ENCODE measurements at places on chromosomes 13 and 19.

DNA sequence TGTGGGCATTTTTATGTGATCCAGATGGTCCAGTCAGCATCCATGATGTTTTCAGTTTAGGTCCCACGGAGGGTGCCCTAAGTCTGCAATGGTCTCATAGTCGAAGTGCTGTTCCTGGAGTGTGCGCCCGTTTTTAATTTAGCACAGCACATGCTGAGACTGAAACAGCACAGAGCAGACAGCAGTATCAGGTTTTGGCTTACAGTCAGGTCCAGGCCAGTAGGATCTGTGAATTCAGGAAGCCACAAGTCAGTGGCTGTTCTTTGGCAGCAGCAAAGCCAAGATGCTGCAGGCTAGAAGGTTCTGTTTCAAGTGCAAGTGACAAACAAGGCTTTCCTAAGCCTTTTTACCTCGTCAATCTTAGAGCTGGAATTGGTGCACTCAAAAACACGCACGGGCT lies 18.3 kb downstream of the FBXO27 start:
- no peak for DNase-seq

DNA sequence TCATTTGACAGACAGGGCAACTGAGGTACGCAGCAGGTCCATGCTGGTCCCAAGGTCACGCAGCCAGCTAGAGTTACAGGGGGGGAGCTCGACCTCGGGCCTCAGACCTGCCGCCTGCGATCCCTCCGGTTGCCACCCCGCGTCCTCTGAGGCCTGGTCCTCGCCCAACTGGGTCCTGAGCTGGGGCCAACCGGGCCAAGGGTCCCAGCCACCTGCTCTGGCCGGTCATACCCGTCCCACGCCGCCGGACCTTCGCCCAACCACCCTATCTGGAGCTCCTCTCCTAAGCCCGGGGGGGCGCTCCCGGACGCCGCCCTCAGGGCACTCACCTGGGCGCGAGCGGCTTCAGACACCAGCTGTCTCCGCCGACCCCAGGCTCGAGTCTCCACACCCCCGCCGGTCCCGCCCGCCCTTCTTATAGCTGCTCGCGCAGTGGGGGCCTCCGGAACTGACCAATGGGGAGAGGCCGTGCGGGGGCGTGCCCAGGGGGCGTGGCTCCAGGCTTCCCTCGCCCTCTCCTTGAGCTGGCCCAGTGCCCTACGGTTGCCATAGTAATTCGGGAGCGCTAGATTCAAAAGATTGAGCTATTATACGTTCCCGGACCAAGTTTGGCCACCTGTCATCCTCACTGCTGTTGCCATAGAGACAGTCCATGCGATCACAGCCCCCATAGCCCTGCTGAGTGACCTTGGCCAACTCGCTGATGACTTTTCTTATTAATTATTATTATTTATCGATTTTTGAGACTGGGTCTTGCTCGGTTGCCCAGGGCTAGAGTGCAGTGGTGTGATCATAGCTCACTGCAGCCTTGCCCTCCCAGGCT lies at the start of gene PLIN5:
Gene PLIN5, minus strand, starts transcription at position 389 of the 823 bp plus-strand sequence. CDS start 1,150 bp downstream, outside the sequence.
- DNase-seq, result peak; percentile 5

DNA sequence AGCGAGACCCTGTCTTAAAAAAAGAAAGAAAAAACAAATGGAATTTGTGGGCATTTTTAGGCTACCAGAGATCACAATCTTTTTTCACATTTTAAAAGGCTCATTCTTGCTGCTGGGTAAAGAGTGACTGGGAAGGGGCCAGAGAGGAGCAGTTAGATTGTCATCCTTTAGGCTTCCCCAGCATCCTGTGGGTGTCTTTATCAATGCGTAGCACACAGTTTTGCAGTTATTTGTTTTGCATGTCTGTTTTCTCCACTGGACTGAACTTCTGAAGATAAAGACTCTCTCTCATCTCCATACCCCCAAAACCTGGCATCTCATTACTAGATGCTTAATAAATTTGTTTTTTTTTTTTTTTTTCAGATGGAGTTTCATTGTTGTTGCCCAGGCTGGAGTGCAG lies 2.1 kb upstream of the UTP14C start:
- no peak for DNase-seq

DNA sequence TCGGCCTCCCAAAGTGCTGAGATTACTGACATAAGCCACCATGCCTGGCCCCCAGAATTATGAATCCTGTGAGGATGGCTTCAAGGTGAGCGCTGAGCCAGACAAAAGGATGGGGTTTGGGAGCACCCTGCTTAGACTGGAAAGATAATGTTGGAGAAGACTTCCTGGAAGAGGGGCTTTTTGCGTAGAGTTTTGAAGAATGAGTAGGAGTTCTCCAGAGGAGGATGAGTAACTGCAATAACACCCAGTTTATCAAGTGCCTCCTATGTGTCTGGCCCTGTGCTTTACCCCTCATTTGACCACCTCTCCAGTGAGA lies 641 bp upstream of the GDF15 start:
- no peak for DNase-seq

DNA sequence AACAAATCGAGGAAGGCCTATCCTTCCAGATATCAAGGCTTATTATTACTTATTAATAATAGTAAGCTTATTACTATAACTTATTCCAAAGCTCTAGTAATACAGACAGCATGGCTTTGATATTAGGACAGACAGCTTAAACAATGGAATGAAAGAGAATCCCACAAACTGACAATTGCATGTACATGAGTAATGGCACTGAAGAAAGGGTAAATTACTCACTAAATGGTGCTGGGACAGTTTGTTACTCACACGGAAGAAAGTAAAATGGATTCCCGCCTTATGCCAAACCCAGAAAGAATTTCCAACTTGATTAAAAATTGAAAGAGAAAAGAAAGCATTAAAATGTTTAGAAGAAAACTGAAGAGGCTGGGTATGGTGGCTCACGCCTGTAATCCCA lies 60.3 kb downstream of the MIPEP start:
- DNase-seq, result no peak

DNA sequence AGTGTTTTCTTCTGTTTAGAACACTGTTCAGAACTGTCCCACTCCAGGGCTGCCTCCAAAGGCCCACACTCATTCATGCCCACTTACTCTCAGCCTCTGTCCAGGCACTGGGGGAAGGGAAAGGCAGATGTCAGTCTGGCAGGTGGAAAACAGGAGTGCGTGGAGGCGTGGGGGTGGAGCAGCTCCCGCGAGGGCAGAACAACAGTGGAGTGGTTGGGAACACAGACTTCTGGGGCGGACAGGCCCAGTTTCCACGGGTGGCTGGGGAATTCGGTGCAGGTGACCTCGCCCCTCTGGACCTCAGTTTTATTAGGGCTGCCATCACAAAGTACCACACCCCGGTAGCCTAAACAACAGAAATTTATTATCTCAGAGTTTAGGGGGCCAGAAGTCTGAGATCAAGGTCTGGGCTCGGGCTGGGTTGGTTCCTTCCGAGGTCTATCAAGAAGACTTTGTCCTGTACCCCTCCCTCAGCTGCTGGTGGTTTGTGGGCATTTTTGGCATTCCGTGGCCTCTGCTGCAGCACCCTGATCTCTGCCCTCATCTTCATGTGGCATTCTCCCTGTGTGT lies 59.7 kb downstream of the SIPA1L3 start:
- DNase-seq, result no peak

- peak; percentile 45 for DNase-seq
Measured at GRCh38 chr19:1851654-1852580, 3.6 kb upstream of the REXO1 start.

GRCh38 chr13:84025824-84026223 lies 143.6 kb upstream of the SLITRK1 start:
- DNase-seq, result no peak

DNA sequence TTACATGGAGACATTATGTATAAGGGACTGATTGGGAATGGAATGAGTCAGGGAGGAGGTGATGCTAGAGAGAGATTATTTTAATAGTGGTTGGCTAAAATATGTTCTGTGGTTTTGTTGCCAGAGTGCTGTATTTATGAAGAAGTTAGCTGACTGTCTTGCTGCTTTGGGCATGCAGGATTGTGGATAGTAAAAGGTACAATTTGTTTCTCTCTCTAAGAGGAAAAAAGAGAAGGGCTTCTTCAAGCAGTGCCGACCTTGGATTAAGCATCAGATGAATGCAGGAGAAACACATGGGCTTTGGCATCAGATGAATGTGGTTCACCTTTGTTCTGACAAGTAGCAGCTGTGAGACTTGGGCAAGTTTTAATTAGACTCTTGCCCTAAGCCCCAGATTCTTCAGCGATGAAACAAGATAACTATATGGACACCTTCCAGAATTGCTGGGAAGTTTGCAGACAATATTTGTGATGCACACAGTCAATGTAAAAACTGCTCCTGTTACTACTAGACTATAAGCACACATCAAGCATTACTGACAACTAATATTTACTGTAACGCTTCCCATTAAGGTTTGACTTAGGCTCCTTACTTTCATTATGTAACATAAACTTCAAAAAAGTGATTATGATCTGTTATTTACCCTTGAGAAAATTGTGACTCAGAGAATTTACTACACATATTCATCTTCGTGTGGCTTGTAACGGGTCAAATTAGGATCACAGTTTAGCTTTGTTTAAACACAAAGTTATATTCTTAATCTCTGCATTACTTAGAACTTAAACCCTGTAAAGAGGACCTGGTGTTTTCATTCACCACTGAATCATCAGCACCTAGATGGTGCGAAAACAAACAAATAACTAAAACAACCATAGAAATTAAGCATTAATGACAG lies 824.0 kb downstream of the PCDH9 start:
- DNase-seq, result no peak

DNA sequence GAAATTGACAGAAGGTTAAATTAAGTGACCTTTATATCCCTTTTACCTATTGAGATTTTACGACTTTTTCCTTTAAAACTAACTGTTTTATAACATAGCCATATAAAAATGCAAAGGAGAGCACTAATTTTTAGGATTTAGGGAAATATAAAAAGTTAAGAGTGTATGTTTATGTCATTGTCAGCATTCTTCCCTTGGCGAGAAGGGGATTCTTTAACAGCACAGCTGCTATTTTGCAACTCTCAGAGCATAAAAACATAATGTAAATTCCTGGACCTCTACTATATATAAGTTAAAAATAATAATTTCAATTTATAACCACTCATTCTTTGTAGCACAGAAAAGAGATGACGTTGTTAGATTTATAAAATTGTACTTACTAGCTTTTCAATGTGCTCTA lies 363.2 kb downstream of the DACH1 start:
- no peak for DNase-seq

GRCh38 chr13:95641291-95642027 lies 3.0 kb downstream of the DZIP1 start:
- DNase-seq, result no peak

DNA sequence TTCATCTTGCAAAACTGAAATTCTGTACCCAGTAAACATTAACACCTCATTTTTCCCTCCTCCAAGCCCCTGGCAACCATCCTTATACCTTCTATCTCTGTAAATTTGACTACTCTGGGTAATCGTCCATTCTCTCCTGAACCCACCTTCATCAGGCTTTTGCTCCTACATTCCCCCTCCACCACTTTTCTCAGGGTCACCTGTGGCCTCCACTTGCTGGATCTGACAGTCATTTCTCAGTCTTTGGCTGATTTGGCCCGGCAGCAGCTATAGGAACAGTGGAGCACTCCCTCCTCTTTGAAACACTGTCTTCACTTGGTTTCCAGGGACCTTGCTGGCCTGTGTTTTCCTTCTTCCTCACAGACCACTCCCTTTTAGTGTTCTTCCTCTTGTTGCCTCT lies 83.5 kb downstream of the LRCH1 start:
- DNase-seq, result no peak

DNA sequence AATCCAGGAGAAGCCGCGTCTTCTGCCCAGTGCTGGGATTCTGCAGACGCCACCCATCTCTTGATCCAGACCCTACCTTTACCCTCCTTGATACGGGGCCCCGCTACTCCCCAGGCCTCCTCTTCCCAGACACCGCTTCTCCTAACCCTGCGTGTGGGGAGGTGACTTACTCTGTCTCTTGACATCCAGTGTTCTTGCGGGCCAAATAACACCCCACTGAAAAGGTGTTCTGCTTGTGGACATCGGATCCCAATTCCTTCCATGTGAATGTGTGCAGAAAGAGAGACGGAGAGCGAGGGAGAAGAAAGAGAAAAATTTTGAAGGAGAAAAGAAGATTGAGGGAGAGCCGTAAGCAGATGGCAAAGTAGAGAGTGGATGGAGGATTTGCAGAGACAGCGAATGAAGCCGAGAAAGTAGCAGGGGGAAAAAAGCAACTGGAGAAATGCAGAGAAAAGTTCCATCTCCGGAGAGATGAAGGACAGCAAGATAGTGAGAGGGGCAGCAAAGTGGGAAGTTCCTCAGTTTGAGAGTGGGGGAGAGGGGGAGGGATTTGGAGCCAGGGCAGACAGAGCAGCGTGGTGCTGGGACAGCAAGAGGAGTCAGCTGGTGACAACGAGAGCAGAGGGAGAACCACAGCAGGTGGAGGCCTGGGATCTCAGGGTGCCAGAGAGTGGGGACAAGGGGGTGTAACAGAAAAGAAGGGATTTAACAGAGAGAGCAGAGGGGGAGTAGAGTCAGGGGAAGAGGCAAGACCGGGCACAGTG lies 814 bp downstream of the ZNF480 start:
- DNase-seq, result no peak

DNA sequence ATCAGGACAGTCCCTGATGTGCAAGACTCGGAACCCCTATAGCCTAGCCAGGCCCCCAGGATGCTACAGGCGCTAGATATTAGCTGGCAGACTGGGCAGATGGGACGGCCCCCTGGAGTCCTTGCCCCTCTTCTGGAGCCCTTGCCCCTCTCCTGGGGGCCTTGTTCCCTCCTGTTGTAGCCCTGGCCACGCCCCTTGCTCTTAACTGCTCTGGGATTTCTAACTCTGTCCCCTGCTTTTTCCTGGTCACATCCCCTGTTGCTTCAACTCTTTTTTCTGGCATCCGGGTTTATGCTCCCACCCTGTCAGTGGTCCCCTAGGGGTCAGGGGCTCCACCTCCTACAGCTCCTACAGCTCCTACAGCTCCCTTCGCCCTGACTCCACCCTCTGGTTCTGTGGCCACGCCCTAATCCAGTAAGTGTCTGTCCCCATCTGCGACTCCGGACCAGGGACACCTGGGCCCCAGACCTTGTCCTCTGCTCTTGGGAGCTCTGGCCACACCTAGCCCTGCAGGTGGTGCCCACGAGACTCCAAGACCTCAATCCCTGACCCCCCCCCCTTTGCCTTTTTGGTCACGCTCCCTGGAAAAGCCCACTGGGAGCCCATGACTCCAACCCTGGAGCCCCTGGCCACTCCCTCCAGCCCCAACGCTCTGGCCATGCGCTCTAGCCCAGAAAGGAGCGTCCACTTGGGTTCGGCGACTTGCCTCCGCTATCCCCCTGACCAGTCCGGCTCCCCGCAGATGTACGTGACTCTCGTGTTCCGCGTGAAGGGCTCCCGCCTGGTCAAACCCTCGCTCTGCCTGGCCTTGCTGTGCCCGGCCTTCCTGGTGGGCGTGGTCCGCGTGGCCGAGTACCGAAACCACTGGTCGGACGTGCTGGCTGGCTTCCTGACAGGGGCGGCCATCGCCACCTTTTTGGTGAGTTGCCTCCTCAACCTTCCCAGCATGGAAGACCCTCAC lies 6.8 kb downstream of the PLPPR2 start:
- no peak for DNase-seq
